ENCODE measurements at places on chromosomes 12 and 14.
A peak's percentile ranks its signal among the peaks of the same experiment; 100 is the strongest.

DNA sequence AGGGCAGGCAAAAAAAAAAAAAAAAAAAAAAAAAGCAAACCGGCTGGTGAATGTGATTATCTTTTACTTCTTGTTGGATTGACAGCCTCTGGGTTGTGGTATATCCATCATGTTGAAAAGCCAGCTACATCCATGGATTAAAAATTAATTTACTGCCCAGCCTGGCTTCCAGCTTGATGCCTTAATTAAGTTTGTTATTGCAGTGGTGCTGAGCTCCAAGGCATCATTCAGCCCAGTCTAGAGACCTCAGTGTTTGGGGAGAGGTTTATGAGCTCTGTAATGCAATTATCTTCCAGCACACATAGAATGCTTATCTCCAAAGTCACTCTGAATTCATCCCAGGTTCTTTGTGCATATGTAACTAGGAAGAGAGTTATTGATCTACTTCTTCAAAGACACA is 114.8 kb downstream of the RIMBP2 start:
- DNase-seq, result no peak

- DNase-seq, result no peak
These were observed 27.8 kb downstream of the HSPB8 start for GRCh38 chr12:119206348-119207062.

DNA sequence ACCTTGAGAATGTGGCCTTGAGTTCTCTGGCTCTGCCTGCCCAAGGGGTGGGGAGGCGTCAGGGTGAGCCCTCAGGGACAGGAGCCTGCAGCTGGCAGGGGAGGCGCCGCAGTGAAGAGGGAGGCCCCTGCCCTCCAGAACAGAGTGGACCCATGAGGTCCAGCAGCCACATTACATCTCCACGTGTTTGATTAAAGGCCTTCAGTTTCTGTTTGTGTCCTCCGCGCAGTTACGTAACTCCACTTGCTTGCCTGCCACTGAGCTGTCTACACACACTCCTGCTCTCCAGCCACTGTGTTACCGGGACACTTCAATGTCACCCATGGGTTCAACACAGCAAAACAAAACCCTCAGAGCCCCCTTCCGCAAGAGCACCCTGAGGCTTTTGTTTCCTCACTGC is 70.4 kb downstream of the CHGA start:
- DNase-seq, result no peak

GRCh38 chr14:84425968-84426367 is 1104.0 kb upstream of the FLRT2 start:
- DNase-seq, result no peak

DNA sequence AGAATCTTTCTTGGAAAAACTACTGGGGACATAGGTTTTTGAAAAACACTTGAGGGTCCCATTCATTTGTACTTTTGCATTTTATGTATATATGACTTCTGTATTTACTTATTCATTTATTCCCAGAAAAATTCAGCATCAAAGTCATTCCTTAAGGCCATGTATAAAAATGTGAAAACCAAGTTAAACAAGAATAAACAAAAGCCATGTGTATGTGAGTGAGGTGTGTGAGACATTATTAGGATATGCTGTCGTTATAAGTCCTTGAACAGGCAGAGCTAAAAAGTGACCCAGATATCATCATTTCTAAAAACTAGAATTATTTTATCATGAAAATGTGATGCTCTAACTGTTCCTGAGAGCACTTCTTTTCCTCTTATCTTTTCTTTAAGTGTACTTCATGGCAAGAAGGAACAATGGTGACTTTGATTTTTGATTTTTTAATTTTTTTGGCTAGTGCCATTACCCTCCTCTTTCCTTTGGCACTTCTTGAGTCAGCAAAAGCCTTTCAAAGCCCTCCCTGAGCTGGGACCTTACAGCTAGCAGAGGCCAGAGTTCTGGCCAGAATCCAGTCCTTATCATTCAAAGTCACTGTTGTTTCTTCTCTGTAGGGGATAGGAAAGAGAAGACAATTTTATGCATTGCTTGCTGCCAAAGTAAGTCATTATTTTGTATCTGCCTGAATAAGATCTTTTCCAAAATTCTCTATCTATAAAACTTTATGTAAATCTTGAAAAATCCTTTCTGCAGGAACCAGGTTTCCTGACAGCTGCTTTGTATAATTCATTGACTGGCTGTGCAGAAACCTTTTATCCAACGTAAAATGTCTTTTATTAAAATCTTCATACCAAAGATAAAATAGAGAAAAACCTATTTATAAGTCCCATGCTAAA is 419.7 kb upstream of the PRICKLE1 start:
- no peak for DNase-seq

- DNase-seq, result no peak
These were observed 339.8 kb downstream of the TMEM121 start for GRCh38 chr14:105865904-105866840.

DNA sequence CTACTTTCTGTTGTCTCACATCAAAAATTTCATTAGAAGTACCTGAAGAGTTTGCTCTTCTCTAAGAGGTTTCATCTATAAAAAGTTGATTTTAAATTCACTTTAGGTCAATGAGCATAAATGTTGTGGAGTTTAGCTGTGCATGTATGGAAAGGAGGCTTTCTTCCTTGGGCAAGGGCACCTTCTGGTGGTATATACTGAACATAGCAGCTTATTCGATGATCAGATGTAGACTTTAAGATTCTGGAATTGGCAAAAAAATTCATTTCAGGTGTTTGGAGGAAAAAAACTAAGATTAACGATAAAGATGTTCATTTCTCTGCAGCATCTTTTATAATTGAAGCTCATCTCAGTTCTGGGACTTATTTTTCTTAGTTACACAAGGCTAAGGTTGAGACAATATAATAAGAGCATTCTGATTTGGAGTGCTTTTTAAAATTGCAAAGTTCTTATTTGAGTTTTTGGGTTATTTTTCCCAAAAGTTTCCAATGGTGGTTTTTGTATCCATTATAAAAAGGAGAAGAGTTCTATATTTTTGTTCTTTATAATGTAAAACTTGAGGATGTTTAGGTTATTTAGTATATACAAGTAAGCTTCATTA is 46.8 kb downstream of the TMEM117 start:
- DNase-seq, result peak; percentile 53

GRCh38 chr14:57831981-57832380 is 33.9 kb downstream of the SLC35F4 start:
- no peak for DNase-seq

DNA sequence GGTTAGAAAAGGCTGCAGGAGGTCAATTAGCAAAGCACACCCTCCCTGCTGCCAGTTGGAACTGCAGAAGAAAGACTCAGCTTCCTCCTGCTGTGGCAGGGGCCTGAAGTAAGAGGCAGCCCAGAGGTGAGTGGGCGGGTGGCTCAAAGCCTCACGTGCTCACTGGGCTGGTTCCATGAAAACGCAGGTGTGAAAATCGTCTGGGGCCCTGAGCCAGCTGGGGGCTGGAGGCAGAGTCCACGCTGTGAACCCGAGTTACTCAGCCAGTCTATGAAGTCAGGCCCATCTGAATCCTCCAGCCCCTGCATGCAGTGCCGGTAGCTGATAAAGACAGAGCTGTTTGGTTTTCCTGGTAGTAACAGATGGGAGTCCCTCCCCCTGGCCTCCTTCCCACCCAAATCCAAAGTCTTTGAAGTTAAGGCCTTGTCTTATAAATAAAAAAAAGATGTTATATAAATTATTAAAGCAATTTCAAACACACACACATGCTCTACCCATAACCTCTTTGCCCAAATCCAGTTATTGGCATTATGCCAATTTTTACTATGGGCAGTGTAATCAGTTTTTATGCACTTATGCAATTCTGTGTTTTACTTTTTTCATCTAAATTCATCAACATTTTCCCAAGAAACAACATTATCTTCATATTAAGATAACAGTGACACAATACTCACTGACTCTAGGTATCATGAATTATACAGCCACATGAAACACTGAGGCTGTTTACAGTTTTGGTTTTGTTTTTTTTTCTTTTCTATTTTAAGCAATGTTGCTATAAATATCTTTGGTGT is 57.9 kb upstream of the PNMA1 start:
- DNase-seq, result peak; percentile 78

DNA sequence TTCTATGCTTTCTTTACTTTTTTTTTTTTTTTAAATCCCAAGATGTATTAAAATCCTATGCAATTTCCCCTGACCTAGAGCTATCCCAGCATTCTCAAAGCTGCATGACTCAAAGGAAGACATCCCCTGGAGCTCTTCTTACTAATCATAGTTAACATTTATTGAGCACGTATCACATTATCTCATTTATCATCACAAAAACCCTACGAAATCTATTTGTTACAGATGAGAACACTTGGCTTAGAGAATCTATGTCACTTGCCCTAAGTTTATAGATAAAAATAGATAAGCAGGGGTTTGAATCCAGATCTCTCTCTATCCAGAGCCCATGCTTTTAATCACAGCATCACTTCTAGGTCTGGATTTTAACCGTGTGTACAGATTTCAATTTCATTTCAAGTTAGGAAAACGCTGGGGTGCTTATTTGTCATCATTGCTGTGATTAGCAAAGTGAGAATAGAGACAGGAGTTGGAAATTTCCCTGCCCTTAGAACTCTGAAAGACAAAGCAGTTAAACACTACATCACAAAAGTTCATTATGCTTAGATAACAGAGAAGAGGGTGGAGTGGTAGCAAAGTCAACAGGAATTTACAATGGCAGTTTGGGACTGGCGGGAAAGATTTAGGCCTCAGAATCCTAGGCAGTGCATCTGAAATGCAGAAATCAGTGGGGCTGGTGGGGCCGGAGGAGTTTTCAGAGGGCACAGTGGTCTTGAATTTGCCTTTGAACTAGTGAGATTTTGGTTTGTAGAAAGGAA is 177.7 kb upstream of the FRMD6 start:
- DNase-seq, result no peak

GRCh38 chr12:93356214-93356613 is 21.5 kb upstream of the NUDT4 start:
- no peak for DNase-seq

DNA sequence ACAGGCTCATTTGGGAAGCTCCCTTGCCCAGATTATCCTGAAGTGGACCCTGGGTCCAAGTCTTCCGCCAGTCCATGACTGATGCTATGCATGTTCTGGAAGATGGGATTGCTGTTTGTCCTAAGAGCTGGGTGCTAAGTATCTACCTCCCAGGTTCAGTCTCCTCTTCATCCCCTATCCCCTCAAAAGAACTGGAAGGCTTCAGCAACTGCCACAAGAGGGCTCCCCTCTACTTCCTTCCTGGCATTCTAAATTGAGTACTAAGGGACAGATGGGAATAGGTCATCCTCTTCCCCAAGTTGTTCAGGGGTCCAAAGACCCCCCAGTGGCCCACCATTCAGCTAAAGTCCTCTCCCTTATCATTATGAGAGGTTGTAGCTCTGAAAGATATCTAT is 9.0 kb upstream of the FKBP11 start:
- DNase-seq, result peak; percentile 23

Data from CD4-positive, alpha-beta T cell treated with Interleukin-4 for 4 hours (primary cell).